ENCODE measurements at places on chromosomes 13 and 19.

- DNase-seq = no peak
These were observed 38.0 kb downstream of the PHF11 start for GRCh38 chr13:49533591-49534269.

DNA sequence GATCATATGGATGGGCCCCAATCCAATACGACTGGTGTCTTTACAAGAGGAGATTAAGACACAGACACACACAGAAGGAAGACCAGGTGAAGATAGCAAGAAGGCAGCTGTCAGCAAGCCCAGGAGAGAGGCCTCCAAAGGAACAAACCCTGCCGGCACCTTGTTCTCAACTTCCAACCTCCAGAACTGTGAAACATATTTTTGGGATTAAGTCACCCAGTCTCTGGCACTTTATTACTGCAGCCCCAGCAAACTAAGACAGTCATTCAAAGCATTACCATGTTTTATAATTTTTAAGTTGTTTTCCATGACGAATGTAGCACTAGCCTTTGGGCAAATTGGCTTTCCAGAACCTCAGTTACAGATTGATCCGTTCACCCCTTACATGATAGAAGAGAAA is 11.3 kb downstream of the STARD13 start:
- no peak for DNase-seq

DNA sequence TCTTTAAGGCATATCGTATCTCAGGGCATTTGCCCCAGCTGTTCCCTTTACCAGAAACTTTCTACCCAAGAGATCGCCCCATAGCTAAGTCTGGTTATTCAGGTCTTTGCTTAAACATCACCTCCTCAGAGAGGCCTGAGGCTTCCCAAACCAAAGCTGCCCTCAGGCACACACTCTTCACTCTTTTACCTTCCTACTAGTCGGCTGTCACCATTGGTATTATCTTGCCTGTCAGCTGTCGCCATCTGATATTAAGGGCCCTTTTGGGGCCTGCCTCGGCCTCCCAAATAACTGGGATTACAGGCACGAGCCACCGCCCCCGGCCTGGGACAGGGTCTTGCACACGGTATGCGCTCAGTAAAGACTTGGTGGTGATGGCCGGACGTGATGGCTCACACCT is 1.0 kb downstream of the GADD45GIP1 start:
- DNase-seq = no peak

DNA sequence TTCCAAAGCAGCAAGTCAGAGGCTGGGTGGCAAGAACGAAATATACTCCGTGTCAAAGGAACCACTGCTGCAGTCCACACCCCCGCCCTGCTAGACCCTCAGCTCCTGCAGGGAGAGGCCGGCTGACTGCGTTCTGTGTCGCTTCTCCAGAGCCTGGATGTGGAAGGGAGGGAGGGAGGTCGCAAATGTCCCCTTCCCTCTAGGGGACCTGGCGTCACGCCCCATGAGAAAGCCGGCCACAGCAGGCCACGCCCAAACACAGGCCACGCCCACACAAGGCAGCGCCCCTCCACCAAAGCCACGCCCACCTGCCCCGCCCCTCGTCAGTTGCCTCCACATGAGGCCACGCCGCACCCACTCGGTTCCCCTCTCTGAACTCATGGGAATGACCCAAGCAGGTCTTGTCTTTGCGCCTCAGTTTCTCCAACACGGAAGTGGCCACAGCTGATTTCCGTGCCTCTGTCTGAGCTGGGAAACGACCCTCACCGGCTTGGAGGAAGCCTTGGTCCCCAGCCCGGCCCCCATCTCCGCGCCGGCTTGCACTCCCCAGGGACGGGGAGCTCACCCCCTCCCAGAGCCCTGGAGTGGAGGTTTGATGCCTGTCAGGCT is 38.4 kb upstream of the TCF3 start:
- no peak for DNase-seq

DNA sequence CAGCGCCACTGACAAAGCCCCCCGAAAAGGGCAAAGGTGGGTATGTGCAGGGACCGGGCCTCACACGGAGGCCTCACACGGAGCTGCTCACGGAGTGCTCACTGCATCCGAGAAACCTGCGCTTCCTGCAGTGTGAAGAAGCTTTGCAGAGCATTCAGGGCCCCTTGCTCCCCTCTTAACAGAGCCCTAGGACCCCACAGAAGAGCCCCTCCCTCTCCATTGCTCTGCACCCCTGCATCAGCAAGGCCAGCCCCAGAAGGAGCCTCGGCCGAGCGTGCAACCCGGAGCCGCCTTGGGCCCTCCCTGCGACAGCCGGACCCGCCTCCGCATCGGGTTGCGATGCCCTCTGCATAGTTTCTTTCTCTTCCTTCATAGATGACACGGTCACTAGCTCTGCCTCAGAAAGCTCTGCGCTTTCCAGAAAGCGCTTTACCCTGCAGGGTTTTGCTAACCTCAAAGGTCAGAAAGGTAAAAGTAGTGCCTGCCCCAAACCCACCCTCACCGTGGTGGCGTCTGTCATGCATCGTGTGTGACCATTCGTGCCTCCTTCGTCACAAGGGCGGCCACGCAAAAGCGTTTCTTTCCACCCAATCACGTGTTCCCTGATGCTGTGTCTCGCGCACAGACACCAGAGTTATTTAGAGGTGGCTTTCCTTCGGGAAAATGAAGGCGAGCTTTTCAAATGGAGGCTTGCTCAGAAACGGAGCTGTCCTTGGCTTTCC is 15.7 kb upstream of the F7 start:
- DNase-seq = no peak

GRCh38 chr13:97255515-97256021 is 33.4 kb downstream of the MBNL2 start:
- no peak for DNase-seq

GRCh38 chr13:92074658-92075057 is 676.2 kb downstream of the GPC5 start:
- DNase-seq = no peak

GRCh38 chr13:75754936-75755335 is 118.8 kb downstream of the LMO7 start:
- no peak for DNase-seq

DNA sequence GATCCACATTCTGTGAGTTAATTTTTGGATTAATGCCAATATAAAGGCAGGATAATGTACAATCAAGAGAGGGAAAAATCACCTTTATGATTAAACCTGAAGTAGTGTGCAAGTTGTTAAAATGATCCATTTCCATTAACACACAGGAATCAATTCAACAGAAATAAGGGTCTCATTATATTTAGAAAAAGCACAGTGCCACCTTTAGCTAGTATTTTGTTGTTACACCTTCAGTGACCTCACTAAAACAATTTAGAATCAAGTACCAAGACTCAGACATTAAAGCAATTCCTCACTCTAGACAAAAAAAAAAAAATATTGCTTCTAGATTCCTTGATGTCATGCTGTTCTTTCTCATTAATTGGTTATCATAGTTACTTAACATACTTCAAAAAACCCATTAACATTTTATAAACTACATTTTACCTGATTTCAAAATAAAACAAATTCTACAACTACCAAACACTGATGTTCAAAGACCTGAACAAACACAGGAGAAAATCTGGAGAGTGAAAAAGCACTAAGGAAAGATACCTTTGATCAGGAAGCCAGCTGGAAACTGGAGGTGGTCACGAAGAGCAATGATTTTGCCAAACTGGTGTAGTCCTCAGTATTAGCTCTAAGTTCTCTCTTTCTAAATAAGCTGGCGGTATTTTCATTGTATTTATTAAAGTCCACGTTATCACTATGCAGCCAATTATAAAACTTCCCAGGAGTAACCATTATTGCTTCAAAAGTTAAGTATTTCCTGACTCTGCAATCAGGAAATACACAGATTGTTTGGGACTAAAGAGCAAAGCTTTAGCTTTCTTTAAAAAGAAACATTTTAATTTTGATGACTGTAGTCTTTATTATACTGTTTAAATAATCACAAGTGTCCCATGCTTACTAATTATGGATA is 115.3 kb downstream of the TBC1D4 start:
- DNase-seq = no peak

- DNase-seq = no peak
These were observed 234.6 kb downstream of the POSTN start for GRCh38 chr13:37364007-37364406.

- no peak for DNase-seq
These were observed 13.8 kb upstream of the CYP4F2 start for GRCh38 chr19:15911599-15912235.

GRCh38 chr13:33665626-33666175 is 152.2 kb upstream of the RFC3 start:
- no peak for DNase-seq

DNA sequence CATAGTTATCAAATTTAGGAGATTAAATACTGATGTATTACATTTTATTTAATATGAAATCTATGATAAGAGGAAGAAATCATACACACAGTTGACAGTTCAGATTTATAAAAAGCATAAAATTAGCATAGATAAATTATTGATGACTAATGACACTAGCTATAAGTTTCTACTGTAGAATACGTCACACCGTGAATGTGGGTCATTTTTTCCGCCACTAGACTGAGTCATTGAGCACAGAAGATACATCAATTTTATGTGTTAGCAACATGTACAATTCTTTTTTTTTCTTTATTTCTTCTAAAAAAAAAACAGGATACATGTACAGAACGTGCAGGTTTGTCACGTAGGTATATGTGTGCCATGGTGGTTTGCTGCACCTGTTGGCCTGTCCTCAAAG is 22.2 kb downstream of the AP2S1 start:
- no peak for DNase-seq

GRCh38 chr13:52936806-52937205 is 88.4 kb upstream of the PCDH8 start:
- DNase-seq = no peak

GRCh38 chr13:26600343-26600742 is 42.9 kb downstream of the WASF3 start:
- DNase-seq = no peak

GRCh38 chr19:54882758-54883157 is 8.7 kb downstream of the FCAR start:
- DNase-seq = no peak

- DNase-seq = no peak
These were observed 64.0 kb upstream of the MED4 start for GRCh38 chr13:48158915-48159314.

DNA sequence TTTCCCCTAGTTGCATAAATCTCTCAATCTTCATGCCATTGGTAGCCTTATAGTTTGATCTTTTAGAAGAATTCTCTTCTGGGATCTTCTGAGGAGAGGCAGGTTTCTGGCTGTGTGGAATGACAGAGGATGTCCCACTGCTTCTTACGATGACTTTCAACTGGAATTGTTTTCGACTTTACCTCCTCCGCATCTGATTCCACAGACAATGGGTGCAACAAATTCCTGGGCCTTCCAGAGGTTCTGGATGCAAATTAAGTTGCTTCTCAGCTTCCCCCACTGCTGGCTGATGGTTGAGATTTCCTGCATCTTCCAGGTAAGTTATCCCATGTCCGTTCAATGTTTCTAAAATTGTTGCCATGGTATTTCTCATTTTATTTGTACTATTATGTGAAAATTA is 142.3 kb upstream of the TSC22D1 start:
- no peak for DNase-seq

DNA sequence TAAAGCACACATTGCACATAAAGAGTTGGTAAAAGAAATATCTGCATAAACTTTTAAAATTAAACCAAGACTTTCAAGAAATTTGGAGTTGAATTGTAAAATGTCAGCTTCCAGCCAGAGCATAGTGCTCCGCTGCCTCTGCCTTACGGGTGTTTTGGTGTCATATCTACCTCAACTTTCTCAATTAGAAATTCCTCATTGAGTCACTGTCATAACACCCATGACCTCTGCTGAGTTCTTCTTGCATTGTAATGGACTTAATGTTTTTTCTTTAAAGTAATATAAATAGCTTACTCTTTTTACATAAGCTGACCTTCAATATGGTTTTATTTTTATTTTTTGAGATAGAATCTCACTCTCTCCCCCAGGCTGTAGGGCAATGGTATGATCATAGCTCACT is 551.0 kb upstream of the NBEA start:
- no peak for DNase-seq

GRCh38 chr13:82305588-82305987 is 1576.7 kb downstream of the SLITRK1 start:
- no peak for DNase-seq

DNA sequence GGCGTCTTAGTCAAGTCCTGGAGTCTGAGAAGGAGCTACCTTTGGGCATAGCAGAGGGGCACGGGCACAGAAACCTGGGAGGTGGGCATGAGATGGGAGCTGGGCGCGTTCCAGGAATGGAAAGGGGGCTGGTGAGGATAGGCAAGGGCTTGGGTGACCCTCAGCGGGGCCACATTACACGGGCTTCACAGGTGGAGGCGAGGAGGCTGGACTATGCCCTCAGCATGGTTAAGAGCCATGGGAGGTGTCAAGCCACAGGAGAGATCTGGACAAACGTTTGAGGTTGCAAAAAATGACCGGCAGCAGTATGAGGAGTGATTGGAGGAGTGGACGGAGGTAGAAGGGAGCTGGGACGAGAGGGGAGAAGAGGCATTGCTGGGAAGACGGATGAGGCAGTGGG is 21.5 kb downstream of the NECTIN2 start:
- no peak for DNase-seq
